ENCODE measurements at places on chromosomes 13 and 19. TPM values are rescaled to one million over a fixed set of nuclear protein-coding genes. Genes with fewer than 3 reads are reported as not detected.

Gene CYSLTR2
- polyA plus RNA-seq: 0.12 TPM

Gene ERICH6B
- polyA plus RNA-seq: not detected

DNA sequence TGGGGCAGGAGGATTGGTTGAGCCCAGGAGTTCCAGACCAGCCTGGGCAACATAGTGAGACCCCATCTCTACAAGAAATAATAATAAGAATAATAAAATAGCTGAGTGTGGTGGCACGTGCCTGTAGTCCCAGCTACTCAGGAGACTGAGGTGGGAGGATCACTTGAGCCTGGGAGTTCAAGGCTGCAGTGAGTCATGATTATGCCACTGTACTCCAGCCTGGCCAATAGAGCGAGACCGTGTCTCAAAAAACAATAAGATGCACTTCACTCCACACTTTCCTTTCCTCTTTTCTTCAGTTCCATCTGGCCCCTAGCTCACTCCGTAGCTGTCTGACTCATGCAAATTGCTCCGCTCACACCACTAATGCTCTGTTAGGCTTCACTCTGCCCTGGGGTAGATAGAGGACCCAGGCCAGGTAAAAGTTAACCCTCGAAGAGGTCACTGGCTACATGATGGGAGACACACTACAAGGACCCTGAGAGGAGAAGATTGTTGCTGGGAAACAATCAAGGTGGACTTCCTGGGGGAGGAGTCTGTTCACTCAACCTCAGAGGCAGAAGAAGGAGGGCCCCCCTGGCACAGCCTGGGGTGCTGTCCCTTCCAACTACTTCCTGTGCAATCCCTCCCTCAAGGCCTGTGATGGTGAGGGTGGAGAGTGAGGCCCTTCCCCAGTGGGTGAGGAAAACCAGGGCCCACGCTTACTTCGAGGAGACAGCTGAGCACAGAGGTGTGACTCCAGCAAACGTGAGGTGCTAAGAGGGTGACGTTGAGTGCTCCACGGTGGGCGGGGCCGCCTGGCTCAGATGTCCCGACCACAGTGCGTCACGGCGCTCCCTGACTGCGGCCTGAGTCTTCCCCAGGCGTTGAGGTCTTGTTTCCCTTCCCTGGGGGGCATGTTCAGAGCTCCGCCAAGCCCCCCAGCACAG, 8.8 kb upstream of the TNFSF9 start:
- no peaks in the 10 kb centered on the region for H3K36me3 ChIP-seq
- no peak for DNase-seq
- 0 out of 2 replicates have a peak, but pooled peaks cover 6% of the 10 kb centered on the region for H3K4me1 ChIP-seq
- H3K4me3 ChIP-seq: no peak overlapping the region

DNA sequence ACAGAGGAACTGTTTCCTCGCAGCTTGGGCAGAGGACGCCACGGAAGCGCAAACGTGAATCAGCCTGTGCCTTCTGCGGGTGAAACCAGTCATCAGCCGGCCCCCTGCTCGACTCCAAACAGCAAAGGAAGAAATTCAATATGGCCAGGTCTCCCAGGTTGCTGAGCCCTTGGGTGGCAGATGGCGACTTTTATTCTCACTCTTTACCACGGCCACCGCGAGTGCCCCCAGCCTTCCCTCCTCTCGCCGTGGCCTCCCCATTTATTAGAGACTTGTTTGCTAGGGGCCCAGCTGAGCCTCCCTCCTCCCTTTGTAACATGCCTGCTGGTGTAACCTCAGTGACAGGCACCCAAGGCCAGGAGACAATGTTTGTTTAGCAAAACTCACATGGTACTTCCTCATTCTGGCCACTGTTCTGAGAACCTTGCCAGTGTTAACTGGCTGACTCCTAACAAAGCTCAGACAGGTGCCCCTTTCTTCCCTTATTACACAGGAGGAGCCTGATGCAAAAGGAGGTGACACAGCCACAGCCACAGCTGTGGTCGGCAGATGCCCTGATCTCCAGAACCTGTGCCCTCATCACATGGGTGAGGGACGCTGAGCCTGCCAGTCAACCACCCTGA, 5.8 kb downstream of the RAB20 start:
- H3K27me3 ChIP-seq: no peaks in the 10 kb centered on the region
- H3K4me3 ChIP-seq: no peak overlapping the region
- no peak overlapping the region for H3K27ac ChIP-seq
- peaks cover 6% of the 10 kb centered on the region for H3K4me1 ChIP-seq
- DNase-seq: no peak

DNA sequence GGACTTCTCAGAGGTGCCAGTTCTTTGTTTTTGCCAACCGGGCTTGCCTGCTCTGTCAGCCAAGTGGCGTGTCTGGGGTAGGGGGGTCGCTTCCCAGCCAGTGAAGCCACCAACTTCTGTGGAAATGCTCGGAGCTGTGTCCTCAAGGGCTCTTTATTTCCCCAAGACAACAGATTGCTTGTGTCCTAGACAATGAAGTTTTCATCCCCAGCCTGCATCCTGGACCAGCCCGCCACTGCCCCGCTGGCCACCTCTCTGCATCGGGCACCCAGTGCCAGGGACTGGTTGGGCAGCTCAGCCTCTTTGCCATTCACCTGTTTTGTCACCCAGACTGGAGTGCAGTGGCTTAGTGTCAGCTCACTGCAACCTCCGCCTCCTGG, 3.7 kb downstream of the RAB11B start:
- H3K36me3 ChIP-seq: no peaks in the 10 kb centered on the region
- no peak for DNase-seq
- H3K4me1 ChIP-seq: peaks cover 14% of the 10 kb centered on the region
- no peak overlapping the region for H3K4me3 ChIP-seq
- H3K27ac ChIP-seq: peak overlapping the region; percentile 18

DNA sequence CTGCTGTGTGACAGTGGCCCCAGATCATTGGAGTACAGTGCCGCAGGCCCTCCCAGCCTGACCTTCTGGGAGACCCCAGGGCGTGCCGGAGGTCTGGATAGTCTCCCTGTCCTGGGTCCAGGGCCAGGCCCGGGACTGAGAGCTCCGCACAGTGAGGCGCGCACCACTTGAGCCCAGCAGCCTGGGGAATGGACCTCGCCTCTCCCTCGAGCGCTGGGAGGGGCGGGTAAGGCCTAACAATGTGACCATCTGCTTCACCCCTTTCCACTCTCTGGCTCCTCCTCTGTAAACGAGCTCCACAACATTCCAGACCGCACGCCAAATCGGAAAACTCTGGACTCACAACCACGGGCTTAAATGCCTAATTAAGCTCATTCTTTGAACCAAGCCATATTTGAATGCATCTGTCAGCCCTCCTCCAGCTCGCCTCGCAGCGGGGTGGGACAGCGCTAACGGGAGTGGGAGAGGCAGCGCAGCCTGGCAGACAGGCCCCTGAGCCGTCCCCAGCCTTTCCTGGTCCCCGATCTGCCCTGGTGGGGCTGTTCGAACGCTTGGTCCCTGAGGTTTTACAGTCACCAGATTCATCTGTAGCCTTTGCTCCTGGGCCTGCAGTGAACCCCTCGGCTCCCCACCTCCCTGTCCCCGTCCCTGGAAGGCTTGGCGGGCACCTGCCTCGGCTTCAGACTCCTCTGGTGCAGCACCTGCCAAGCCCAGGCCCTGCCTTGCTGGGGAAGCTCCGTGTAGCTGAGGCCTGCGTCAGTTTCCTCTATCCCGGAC, 120.7 kb upstream of the VSTM2B start:
- no peaks in the 10 kb centered on the region for H3K36me3 ChIP-seq
- H3K27ac ChIP-seq: no peak overlapping the region
- no peak overlapping the region for H3K4me3 ChIP-seq
- no peaks in the 10 kb centered on the region for H3K4me1 ChIP-seq
